ENCODE measurements at places on chromosomes 13 and 19.

- no peak for DNase-seq
Observed at GRCh38 chr19:46229442-46229841, at the start of gene IGFL1. TSS of gene IGFL1 (plus strand) at chr19:46229742. CDS start at chr19:46229775, 33 bp downstream.

DNA sequence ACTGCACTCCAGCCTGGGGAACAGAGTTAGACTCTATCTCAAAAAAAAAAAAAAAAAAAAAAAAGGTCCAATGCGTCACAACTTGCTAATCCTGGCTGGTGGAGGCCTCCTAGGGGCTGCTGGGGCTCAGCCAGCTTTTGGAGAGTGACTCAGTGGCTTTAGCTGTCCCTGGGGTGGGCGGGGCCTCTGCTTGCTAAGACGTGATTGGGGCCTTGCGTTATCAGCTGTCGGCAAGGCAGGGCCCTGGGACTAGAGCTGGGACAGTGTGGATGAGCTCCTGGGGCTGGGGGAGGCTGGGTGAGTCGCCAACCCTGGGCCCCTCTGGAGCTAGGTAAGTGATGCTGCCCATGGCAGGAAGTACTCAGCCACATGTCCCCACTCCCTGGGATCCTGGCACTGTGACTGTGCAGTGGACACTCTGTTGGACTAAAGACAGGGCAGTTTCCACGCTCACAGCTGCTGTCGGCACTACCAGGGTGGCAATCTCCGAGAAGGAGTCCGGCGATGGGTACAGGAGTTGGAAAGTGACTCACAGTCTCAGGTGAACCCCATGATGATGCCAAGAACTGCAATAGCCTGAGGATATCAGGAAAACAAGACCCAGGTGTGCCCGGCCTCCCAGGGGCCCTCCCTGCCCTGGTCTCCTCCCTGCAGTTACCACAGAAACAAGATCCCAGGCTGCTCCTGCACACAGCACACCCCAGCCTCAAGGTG, 32.2 kb downstream of the F2RL3 start:
- DNase-seq = no peak

GRCh38 chr13:108929532-108930206, 300.3 kb downstream of the MYO16 start:
- DNase-seq = no peak

- no peak for DNase-seq
Observed at GRCh38 chr13:65631078-65631477, 1599.1 kb downstream of the PCDH9 start.

- DNase-seq = peak; percentile 10
Observed at GRCh38 chr19:54434873-54435214, 14.2 kb upstream of the LENG8 start.

GRCh38 chr19:50462970-50463369, 13.3 kb upstream of the EMC10 start:
- DNase-seq = no peak

DNA sequence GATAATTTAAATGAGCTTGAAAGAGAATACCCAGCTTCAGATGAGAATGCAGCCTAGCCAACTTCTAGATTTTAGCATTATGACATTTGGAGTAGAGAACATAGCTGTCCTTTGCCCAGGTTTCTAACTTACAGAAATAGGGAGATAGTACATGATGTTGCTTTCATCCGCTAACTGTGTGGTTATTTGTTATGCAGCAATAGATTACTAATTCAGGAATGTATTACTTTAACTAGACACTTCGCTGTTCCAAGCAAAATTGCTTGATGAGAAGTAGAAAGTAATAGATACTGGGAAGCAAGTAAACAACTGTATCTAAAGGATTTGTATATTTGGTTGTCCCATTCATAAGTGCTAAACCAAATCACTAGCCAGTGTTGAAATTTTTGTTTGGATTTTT, 790.9 kb upstream of the PRR20A start:
- DNase-seq = no peak

GRCh38 chr19:18651300-18651699, 14.5 kb downstream of the KLHL26 start:
- DNase-seq = no peak

- peak; percentile 96 for DNase-seq
Observed at GRCh38 chr19:17859533-17860330, at the start of gene RPL18A. TSS of gene RPL18A (plus strand) at chr19:17859910. CDS start at chr19:17859957, 47 bp downstream.

- DNase-seq = peak; percentile 88
Observed at GRCh38 chr19:39497996-39498797, 550 bp upstream of the DLL3 start.

DNA sequence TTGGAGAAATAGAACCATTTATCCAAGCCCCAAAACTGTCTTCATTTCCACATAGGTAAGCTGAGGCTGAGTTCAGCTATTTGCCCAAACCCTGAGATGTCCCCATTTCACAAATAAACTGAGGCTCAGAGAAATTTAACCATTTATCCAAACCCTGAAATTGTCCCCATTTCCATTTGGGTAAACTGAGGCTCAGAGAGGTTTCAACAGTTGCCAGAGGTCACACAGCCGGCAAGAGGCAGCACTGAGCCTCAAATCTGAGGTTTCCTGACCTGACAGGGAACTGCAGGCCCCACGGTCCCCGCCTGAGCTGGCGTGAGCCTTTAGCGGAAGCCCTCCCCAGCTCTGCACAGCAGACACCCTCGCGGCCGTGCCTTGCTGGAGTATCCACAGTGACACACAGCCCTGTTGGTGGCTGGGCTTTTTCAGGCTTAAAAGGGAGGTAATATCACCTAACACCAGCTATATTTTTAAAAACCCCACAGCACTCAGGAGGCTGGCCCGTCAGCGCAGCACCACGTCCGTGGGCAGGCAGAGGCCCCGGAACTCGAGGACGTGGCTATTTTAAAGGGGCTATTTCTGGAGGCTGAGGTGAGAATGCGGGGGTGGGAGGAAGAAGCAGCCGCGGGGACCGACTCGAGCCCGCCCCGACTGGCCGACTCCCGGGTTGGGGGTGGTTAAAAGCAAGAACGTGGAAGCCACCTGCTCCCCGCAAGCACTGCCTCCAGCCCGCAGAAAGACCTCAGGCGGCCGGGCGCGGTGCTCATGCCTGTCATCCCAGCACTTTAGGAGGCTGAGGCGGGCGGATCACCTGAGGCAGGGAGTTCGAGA, 18.5 kb downstream of the PTPRS start:
- peak; percentile 51 for DNase-seq

Measured in SK-N-SH (cell line).